ENCODE measurements at places on chromosomes 11 and 22.
A peak's percentile ranks its signal among the peaks of the same experiment; 100 is the strongest.

GRCh38 chr22:37701141-37701786, 4.4 kb downstream of the TRIOBP start:
- no peak for DNase-seq

DNA sequence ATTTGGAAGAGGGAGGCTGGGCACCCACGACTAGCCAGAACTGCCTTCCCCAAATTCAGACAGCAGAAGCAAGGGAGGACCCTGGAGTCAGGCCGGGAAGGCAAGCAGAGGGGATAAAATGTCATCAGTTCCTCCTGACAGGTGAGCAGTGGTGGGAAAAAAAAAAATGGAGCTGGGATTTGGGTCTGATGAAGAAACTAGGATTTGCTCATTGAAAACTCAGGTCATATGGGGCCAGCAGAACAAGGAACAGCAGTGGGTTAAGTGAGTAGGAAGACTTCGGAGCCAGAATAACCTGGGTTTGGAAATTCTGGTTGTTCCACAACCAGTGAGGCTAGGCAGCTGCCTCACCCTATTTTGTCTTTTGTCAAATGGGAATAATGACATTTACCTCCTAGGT, 28.9 kb upstream of the DRD2 start:
- DNase-seq = no peak

DNA sequence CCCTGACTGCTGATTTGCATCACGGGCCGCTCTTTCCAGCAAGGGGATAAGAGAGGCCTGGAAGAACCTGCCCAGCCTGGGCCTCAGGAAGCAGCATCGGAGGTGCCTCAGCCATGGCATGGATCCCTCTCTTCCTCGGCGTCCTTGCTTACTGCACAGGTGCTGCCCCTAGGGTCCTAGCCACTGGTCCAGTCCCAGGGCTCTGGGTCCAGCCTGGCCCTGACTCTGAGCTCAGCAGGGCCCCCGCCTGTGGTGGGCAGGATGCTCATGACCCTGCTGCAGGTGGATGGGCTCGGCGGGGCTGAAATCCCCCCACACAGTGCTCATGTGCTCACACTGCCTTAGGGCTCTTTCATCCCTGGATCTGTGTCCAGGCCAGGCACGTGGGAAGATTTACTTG, 7.0 kb upstream of the IGLL5 start:
- DNase-seq = no peak

DNA sequence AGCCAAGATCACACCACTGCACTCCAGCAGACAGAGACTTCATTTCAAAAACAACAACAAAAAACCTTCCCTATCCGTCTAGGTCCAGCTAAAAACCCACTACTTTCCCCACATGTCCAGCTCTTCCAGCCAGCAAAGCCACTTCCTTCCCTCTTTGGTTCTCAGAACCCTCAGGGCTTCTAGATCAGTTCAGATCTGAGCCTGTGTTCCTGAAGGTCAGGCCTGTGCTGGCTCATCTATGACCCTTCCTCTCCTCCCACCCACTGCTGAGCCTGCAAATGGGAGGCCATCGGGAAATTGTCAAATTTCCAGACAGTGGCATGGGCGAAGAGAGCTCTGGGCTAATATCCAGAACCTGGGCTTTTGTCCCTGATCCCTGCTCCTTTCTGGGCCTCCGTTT, 37.8 kb downstream of the SLCO2B1 start:
- DNase-seq = no peak

DNA sequence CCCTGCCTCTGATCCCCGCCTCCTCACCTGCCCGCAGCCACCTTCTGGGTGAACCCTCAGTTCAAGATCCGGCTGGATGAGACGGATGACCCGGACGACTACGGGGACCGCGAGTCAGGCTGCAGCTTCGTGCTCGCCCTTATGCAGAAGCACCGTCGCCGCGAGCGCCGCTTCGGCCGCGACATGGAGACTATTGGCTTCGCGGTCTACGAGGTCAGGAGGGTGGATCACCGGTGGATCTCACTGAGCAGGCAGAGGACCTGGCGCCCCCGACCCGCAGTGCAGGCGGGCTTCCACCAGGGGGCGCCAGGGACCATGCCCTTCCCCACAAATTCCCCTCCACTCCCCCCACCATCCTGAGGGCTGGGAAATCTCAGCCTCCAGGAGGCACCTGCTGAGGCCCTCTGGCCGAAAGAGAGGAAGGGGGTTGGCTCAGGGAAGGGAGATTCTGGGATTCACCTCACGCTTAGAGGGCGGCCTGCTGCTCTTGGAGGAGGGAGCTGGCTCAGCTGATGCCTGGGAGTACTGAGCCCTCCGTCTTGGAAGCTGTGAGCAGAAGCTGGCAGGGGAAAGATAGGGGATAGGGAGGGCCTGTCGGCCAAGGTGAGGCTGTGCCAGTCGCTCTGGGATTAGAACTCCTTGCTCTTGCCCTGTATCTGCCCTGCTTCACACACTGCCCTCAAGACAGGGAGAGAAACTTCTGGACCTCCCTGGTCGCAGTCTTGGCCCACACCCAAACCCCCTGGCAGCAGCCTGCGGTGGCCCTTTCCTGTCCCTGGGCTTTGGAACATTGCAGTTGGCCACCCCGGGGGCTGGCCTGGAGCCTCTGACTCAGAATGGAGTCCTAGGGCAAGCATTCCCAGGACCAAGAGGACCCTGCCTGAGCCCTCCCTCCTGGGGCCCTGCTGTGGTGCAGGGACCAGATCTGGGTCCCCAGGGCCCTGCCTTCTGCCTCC, 23.2 kb downstream of the CAPN1 start:
- peak; percentile 46 for DNase-seq

DNA sequence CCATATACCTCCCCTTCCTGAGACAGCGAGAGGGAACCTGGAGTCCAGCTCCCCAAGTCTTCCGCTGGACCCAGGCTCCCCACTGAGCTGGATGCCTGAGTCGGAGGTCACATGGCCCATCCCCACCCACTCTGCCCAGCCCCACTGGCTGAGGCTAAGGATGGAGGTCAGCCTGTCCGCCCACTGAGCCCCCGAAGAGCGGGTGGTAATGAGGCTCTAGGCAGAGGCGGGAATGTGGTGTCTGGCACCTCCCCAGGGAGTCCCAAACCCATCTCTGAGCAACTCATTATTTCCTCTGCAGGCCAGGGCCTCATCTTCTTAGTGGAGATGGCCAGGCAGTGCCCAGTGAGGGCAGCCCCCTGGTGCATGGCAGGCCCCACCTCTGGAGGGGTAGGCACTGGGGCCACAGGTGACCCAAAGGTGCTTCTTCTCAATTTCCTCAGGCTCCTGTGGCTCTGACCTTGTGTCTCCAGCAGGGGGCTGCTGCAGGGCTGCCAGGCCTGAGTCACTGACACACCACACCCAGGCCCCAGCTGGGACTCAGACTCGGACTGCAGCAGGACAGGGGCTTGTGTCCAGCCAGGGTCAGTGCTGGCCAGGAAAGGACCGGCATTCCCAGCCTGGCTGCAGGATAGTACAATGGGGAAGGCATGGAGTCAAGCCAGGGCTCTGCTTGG, 10.2 kb upstream of the PDE2A start:
- DNase-seq = peak; percentile 53

DNA sequence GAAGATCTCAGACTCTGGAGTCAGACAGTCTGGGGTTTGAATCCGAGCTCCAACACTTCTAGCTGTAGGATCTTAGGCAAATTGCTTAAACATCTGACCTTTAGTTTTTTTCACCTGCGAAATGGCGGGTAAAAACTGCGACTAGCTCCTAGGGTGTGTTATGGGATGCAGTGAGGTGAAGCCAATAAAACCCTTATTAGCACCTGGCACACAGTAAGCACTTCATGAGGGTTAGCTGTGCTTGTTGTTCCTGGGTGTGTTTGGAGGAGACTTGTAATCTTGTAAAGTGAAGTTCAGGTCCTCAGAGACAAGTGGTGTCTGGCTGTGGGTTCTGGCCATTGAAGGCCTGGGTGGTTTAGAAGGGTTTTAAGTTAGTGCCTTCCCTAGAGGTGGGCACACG, 68.9 kb downstream of the ZBTB16 start:
- DNase-seq = no peak

GRCh38 chr22:45684169-45684568, 12.5 kb downstream of the ATXN10 start:
- DNase-seq = no peak

GRCh38 chr22:38709306-38709705, 3.6 kb downstream of the GTPBP1 start:
- no peak for DNase-seq

DNA sequence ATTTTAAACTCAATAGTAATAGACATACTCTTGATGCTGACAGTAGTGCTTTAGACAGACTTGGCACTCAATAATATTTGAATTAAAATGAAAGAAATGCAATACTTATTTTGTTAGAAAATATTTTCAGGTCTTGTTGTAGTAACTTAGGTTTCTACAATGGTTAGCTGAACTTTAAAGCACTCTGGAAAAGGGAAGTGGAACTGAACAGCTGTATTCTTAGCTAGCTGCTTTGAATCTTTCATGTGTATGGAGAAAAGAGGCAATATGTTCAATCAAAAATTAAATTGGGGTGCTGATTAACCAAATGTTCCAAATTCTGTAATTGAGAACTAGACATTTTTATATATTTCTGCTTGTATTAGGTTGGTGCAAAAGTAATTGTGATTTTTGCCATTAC, 517.9 kb upstream of the RAG2 start:
- no peak for DNase-seq

DNA sequence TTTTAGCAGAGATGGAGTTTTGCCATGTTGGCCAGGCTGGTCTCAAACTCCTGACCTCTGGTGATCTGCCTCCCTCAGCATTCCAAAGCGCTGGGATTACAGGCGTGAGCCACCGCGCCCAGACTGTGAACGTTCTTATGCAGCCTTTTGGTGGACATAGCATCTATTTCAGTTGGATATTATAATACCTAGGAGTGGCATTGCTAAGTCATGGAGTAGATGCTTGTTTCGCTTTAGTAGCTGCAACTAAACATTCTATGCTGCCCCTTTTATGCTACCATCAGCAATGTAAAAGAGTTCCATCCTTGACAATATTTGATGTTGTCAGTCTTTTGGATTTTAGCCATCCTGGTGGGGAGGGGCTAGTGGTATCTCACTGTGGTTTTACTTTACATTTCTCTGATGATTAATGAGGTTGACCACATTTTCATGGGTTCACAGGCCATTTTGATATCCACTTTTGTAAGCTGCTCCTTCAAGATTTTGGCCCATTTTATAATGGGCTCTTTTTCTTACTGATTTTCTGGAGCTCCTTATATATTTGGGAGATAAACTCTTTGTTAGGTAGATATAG, 16.5 kb upstream of the APOBEC3A start:
- no peak for DNase-seq

GRCh38 chr11:117410861-117411710, 83.4 kb downstream of the CEP164 start:
- DNase-seq = no peak

DNA sequence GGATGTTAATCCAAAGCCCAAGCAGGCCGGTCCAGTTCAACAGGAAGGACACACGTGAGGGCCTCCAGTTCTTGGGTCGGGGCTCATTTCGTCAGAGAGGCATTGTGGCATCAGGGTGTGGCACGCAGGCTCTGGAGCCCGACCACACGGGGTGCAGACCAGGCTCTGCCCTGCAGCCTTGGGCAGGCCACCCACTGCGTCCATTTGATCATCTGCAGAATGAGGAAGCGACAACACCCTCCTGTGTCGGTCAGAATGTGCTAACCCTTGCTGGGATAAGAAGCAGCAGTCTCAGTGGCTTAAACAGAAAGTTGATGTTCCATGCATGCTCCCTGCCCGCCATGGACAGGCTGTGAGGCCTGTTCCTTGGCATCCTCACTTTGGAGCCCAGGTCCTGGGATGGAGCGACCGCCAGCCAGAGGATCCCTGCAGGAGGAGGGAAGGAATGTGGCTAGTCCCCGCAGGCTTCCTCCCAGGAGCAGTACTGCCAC, 10.8 kb downstream of the RIBC2 start:
- no peak for DNase-seq

- DNase-seq = no peak
These were observed 91.9 kb downstream of the SPON1 start for GRCh38 chr11:14054116-14055107.

DNA sequence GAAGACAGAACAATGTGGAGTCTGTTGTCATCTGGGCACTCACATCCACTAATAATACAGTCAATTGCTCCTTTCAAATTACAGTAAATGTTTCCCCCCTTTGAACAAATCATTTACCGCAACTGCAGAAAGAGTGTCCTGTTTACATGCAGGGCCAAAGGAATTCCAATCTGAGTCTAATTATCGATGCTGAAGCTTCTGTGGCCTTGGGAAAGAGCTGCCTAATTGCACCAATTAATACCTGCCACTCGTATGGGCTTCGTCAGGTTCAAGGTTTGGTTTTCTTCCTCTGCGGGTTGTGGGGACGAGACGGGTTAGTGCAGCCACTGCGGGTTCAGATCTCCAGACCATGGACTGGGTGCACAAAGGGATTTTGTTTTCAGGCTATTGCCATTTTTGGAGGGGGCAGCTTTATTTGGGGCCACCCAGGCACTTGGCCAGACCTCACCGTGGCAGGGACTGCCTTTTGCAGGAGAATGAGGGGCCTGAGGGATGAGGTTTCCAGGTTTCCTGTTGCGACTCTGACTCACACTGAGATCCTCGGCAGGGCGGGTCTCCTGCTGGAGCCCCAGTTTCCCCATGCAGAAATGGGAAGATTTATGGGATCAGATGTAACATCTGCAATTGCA, 147.6 kb downstream of the MIAT start:
- DNase-seq = no peak

- DNase-seq = peak; percentile 72
These were observed 158.8 kb upstream of the NAV2 start for GRCh38 chr11:19553683-19554333.

GRCh38 chr11:77455740-77456139, 18.2 kb downstream of the PAK1 start:
- DNase-seq = no peak

DNA sequence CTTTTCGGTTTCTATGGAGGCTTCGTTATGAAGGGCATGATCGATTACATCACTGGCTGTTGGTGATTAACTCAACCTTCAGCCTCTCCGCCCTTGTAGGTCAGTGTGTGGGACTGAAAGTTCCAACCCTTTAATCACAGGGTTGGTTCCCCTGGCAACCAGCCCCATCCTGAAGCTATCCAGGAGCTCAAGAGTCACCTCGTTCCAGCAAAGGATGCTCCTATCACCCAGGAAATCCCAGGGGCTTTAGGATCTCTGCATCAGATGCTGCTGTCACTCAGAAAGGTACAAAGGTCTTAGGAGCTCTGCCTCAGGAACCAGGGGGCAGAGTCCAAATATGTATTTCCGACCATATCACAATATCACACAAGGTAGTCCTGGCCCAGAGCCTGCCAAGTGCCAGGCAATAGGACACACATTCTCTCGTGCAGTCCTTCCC, 123.5 kb upstream of the PARVA start:
- DNase-seq = no peak

- DNase-seq = no peak
These were observed 70.6 kb downstream of the C2CD3 start for GRCh38 chr11:74100231-74100630.

- DNase-seq = no peak
These were observed 4.0 kb downstream of the POU2AF3 start for GRCh38 chr11:111302298-111302697.

GRCh38 chr22:19966908-19967750, 25.5 kb upstream of the TXNRD2 start:
- no peak for DNase-seq

- DNase-seq = no peak
These were observed 26.2 kb downstream of the SUSD2 start for GRCh38 chr22:24207264-24208011.
